ENCODE measurements at places on chromosomes 12 and 14. TPM values are rescaled to one million over a fixed set of nuclear protein-coding genes. Genes with fewer than 3 reads are reported as not detected.
A peak's percentile ranks its signal among the peaks of the same experiment; 100 is the strongest.

DNA sequence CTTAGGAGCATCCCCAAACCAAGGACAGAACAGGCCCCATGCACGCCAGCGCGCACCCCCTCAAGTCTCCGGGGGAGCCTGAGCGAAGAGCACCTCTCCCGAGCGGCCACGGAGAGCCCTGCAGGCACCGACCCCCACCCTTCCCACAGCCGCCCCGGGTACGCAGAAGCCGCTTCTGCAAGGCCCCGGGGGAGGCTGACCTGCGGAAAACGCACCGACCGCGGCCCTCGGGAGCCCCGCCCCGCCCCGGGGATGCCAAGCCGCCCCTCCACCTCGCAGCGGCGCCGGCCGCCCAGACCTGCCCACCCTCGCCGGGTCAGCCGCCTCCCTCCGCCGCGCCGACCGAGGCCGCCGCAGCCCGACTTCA is 385 bp downstream of the CAPRIN2 start:
- DNase-seq = peak; percentile 24

DNA sequence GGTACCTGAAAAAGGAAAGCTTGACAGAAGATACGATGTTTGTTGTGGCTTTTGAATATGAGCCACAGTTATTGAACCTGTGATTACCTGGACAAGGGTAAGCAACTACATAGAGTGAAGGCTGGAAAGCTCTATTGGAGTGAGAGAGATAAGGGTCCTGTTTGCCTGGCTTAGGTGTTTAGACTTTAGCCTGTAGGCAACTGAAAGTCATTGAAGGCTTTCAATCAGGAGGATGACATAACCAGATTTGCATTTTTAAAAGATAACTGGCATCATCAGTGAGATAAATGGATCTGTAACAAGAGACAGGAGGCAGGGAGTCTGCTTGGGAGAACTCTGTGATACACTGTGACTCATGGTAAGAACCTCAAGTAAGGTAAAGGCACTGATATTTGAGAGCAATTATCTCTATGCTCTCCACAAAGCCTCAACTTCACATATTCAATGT is 128.9 kb upstream of the SOX5 start:
- DNase-seq = no peak

GRCh38 chr12:49693931-49694444 is 13.2 kb downstream of the FMNL3 start:
- DNase-seq = peak; percentile 34

DNA sequence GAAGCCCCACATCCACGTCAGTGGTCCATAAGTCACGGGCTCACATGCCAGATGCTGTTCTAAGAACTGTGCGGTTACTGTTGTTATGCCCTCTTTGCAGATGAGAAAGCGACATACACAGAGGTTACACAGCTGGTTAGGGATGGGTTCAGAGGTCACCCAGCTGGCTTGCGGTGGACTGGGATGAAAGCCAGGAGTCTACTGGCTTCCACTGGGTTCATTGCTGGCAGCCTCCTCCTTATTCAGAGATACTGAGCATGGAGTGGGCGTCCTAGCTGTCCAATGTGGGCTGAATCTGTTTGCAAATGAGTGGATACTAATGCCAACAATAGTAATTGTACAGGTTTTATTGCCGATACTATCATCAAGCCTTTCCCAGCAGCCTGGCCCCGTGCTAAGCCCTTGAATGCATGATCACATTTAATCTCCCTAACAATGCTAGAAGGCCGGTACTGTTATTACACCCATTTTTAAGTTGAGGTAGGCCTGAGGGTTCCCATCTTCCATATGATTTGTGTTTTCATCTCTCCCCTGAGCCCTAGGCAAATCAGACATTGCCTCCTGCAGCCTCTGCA is 129.1 kb downstream of the PLXNC1 start:
- DNase-seq = peak; percentile 84

DNA sequence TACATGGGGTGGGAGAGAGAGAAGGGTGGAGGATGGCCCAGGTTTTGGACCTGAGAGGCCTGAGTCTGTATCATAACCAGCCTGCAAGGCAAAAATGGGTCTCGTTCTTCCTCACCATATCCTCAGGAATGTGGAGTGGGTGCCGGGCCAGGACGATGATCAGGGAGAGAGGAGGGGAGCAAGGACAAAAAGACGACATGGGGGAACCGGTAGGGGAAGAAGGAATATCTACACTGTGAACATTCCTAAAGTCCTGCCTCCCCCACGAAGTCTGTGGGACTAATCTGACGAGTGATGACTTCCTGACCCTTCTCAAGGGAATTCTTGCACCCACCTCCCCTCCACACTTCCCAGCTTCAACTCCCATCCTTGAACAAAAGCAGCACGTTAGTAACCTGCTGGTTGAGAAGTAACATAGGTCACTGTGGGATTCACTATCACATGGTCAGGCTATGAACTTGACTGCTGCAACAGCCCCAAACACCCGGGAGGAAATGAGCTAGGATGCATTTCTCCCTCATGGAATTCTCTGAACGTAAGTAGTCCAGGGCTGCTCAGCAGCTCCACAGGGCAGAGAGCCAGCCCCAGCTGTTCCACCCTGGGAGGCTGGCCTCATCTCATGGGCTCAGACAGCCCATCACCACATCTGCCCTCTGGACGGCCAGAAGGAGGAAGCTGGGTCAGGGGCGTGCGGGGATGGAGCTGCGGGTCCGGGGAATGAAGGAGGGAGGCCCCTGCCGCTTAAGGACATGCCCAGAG is 36.8 kb upstream of the VWF start:
- DNase-seq = no peak

GRCh38 chr12:42695490-42695995 is 106.0 kb upstream of the PRICKLE1 start:
- DNase-seq = no peak

DNA sequence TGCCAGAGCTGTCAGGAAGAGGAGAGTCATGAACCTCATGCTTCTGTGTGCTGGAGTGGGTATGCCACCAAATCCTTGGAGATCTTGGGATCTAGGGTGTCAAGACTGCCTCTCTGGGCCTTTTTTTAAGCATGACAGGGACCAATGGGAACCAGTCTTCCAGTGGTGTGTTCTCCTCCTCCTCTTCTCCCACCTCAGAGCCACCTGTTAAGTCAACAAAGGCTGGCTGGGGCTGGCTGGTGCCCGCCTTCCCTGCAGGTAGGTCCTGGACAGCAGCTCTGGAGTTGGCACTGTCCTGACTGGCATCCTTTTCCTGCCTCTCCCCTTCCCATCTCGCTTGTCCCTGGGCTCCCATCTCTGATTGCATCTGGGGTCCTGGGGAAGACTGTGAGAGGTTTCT is at the start of gene DCD:
Gene DCD, minus strand, starts transcription at position 101 of the 400 bp plus-strand sequence. Its CDS starts 62 bp downstream, at position 39.
- no peak for DNase-seq

GRCh38 chr12:26853303-26854030 is 20.5 kb upstream of the ITPR2 start:
- DNase-seq = peak; percentile 34

KRT83 gene
- total RNA-seq = not detected

LYZ gene
- not detected for total RNA-seq

FAM222A gene
- 1.2 TPM for total RNA-seq

TSHR gene
- not detected for total RNA-seq

CD163 gene
- not detected for total RNA-seq

MIPOL1 gene
- total RNA-seq = 12.4 TPM

MYL2 gene
- not detected for total RNA-seq

Measured in LHCN-M2 (cell line).